Stimulated activated CD4-positive, alpha-beta T cell treated with anti-CD3 and anti-CD28 coated beads, Interleukin-4, amount 100 ng/mL, for 24 hours (primary cell): ENCODE measurements at places on chromosomes 2 and 18.

- no peak for DNase-seq
These were observed 897.0 kb downstream of the CPS1 start for GRCh38 chr2:211453311-211453887.

DNA sequence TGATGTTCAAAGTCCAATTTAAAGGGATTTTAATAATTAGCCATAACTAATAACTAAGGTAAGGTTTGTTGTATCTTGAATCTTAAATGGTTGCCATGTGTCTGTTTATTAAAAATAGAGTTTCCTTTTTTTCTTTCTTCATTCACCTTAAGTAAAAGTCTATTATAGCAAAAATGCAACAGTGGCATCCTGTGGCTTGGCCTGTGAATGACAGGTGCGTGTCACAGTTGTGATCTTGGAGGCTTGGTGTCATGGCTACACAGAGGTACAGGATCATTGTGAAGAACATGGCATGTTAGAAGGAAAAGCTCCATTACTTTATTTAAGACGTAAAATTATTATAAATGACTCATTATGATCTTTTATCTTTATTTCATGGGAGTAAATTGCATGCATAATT is 246.1 kb downstream of the BCL2 start:
- no peak for DNase-seq

DNA sequence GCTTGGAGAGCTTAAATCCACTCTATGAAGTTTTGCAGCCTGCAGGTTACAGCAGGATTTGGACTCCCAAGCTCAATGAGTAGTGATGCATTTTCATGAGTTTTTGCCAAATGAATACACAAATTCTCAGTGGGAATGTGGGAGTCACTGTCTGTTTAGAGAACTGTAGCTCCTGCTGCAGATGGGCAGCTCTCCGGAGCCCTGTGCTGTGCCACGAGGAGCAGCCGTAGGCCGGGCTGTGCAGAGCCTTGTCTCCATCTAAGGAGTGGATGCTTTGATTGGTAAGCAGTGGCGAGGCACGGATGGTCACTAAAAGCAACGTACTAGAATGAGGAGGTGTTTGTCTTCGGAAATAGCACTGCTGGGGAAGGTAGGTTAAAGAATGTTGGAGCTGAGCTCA is 96.0 kb upstream of the NFATC1 start:
- no peak for DNase-seq

DNA sequence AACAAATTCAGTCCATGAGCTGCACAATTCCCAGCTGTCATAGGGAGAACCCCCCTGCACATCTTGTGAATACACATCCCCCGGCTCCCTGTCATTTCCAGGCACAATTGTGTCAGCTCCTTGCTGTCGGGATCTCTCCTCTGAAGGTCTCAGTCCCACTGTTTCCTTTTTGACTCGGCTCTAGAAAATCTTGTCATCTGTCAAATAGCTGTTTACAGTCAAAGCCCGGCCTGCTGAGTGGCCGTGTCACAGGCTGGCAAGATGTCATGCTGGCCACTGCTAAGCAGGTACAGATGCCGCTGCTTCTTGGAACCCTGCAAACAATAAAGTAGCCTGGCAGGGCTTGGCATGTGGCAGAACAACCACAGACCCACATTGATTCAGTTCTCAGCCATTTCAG is 61.7 kb downstream of the LYPD1 start:
- DNase-seq, result no peak

- DNase-seq, result no peak
These were observed 212.0 kb upstream of the SALL3 start for GRCh38 chr18:78767648-78768071.

- DNase-seq, result no peak
These were observed 23.4 kb downstream of the CHCHD5 start for GRCh38 chr2:112607680-112608438.

- DNase-seq, result no peak
These were observed 676.6 kb downstream of the TDRD15 start for GRCh38 chr2:21800356-21800755.

DNA sequence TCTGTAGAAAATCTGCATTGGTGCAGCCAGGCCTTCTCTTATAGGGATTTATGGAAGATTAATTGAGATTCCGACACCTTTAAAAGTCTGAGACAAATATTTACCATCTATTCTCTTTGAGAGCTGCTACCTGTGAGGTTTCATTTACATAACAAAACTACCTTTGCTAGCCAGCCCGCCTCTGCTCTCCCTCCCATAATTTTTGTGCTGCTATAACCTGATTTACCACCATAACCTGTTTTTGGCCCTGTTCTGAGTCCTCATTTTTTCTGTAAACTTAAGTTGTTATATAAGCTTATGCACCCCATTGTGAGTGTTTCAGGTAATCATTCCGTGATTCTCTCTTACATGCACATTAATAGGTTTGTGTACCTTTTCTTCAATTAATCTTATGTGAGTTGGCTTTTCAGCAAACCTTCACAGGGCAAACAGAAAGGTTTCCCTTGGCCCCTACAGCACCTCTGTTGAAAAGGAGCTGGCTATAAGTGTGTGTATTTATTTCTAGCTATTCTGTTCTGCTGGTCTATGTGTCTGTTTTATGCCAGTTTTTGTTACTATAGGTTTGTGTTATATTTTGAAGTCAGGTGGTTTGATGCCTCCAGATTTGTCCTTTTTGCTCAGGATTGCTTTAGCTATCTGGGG is 114.9 kb upstream of the XIRP2 start:
- no peak for DNase-seq

DNA sequence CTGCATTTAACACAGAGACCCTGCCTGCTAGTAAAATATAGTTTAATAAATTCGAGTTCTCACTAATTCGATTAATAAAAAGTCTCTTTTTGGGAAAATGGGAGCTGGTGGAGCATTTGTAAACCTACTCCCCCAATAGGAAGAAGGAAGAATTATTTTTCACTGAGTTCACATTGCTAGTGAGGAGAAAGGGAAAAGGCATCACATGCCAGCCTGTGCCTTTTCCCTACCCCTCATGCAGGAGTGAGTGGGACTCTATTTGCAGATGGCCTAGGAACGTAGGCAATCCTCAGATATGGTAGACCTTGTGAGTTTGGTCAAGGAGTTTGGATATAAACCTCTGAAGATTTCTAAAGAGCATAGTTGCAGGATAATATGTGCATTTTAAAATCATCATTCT is 218.4 kb upstream of the TRIB2 start:
- DNase-seq, result no peak

DNA sequence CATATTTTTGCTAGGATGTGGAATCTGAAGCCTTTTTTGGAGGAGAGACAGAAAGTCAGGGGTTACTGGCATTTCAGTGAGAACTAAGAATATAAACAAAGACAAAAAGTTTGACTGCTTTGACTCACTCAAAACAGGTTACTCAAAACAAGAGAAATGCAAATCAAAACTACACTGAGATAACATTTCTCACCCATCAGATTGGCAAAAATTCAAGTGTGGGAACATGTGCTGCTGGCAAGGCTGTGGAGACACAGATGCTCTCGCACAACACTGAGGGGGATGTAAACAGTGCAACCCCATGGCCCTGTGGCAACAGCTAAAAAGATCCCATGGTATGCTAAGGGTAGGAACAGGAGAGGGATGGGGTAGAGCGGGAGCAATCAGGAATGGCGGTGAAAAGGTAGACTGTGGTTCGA is 86.6 kb downstream of the DTNB start:
- DNase-seq, result peak; percentile 26

GRCh38 chr18:43442571-43442970 is 165.3 kb upstream of the SYT4 start:
- DNase-seq, result no peak

DNA sequence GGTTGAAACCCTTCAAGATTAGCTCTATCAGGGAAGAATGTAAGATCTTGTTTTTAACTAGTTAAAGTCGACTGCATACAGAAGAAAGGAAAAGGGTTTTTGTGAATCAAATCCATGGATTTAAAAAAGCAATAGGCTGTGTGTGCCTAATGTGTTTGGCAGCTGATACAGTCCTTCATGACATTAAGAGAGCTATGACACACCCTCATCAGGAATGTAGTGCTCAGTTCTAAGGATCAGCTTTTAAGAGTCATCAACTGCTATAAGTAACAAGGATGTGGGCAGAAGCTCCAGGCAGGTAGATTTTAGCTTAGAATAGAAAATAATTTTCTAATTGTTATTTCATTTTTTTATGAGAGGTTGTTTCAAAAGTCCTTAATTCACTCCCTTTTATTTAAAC is 52.9 kb downstream of the PPP1R1C start:
- no peak for DNase-seq

DNA sequence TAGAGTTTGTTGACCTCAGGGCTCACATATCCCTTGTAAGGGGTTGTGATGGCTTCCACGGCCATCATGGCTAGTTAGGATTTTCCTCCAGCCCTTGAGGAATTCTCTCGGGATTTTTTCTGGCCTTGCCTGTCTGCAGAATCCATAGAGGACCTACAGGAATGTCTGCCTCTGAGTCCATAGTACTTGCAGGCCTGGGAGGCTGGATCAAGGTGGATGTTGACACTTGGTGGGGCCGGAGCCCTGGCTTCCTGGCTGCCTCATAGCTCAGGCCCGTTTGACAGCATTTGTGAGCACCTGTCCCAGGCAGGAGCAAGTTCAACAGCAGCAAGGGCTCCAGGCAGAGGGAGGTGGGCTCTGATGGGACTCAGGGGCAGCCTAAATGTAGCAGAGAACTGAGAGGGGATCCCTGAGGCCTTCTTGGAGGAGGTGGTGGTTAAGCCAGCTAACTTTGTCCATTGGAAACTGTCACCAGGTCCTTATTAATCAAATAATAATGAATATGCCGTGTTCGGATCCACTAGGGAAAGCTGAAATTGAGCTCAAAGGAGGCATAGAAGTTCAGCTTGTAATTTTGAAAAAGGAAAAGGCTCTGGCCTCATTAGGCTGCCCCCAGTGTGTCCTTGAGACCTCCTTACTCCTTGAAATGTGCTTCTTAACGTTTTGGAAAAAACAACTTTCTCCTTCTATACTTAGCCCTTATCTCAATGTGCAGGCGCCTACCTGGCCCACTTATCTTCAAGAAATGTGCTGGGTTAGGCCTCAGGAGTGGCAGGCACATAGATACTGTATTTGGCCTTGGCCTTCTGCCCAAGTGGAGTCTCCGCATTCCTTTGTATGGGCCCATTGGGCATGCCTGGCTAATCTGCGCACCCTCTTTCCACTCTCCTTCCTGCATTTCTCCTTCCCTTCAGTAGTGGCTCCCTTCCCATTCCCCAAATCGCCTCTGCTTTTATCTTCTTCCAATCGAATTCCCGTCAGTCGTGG is 66.9 kb downstream of the HPCAL1 start:
- DNase-seq, result no peak

GRCh38 chr2:71461304-71461671 is 7.9 kb downstream of the DYSF start:
- DNase-seq, result no peak

GRCh38 chr2:215241791-215242305 is 70.0 kb upstream of the ATIC start:
- no peak for DNase-seq

GRCh38 chr18:45556222-45556621 is 59.1 kb upstream of the SLC14A2 start:
- no peak for DNase-seq

- DNase-seq, result no peak
These were observed 2.0 kb downstream of the GALNT3 start for GRCh38 chr2:165792104-165792454.

- peak; percentile 15 for DNase-seq
These were observed 125.5 kb upstream of the ZNF516 start for GRCh38 chr18:76620321-76621170.

GRCh38 chr2:2580341-2580740 is 249.3 kb upstream of the MYT1L start:
- DNase-seq, result no peak

DNA sequence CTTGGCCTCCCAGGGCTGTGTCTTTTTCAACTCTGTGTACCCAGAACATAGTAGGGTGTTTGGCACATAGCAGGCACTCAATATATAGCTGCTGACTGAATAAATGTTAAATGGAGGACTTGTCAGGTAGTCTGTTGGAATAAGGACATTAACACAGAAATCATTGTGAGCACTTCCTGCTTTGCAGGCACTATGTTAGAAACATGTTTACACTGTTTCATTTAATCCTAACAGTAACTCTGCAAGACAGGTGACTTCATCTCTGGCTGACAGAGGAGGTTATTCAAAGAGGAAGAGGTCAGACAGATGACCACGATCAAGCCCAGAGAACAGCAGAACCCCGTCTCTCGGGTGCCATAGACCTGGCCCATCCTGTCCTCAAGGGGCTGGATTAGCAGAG is 28.0 kb upstream of the PIEZO2 start:
- DNase-seq, result no peak

DNA sequence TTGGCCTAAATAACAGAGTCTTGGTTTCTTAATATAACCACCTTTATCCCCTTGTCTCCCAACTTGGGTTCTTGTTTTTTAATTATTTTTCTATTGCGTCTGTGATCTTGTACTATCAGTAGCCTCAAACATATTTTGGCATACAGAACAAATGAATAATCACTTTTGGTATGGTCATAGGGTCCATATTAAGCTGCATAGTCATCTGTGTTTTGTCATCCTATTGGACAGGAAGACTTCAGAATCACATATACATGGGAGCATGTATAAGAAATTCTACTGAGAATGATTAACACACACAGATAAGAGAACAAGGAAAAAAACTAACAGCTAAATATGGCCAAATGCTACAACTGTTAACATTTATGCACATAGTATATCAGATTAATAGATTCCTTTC is 126.0 kb downstream of the MEP1B start:
- DNase-seq, result no peak

GRCh38 chr2:217204358-217204757 is 344.5 kb upstream of the TNP1 start:
- DNase-seq, result no peak

DNA sequence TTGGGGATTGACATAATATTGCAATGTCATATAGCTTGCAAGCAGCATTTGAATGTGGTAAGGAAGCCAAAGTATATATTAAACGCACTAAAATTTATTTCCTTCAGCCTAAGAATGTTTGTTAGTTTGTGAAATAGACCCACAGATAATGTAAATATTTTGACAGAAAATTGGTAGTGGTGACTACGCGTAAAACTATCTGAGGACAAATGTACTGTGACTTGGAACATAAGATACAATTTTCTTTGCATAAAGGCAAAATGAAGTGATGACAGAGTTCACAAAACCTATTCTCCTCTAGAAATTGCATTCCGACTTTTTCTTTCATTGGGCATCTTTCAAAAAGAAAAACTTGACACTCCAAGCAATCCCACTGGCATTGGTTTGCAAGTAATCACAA is 411.1 kb upstream of the LRATD1 start:
- no peak for DNase-seq

DNA sequence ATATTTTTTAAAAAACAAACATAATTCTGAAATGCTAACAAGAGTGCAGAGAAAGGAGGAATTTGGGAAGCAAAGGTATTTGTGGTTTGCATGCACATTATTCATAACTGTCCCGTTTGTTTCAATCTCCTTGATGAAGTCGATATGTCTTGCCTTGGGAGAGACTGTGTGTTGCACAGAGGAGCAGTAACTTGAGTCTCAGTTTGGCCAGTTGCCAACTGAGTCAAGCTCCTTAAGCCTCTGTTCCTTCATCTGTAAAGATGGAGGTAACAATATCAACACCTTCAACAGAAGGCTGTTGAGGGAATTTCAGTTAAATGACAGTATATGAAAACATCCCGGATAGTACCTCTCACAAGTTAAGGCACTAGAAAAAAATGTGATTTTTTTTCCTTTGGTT is 226.2 kb downstream of the ASXL3 start:
- DNase-seq, result no peak
